ENCODE measurements at places on chromosomes 11 and 22. TPM values are rescaled to one million over a fixed set of nuclear protein-coding genes. Genes with fewer than 3 reads are reported as not detected.

GRCh38 chr11:28243581-28243980 is 135.4 kb downstream of the METTL15 start:
- no peak for DNase-seq

DNA sequence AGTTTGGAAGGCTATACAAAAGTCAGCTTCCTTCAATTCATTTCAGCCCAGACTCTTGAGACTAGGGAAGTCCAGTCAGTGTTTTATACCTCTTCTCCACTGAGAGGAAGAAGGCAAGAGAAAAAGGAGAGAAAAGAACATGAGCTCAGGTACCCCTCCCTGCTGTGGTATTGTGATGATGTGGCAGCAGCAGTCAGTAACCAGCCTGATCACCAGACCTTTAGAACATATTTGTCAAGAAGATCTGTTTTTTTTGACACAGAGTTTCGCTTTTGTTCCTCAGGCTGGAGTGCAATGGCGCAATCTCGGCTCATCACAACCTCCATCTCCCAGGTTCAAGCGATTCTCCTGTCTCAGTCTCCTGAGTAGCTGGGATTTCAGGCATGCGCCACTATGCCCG is 21.2 kb upstream of the RPS13 start:
- DNase-seq: no peak

RAG2 gene
- total RNA-seq: not detected

DNA sequence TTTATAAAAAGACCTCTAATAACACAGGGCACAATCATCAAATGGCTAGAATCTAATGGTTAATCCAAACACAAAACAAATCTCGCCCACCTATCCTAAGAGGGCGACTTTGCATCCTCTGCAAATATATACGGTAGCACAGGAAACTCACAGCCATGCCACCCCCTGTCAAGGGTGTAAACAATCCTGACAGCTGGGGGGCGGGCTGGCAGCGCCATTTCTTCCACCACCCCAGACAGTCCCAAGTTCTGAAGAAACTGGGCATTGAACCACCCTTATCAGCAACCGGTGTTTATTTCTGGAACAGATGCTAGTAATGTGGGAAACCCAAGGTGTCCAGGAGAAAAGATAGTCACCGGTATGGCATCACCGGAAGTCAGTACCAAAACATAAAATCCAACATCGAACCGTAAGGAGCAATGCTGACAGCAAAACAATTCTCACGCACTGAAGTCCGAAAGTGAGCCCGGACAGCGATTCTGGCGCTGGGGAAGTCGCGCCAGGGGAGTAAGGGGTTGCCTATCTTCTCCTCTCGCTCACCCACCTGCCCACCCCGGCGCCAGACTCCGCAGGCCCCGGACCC is 825 bp downstream of the FBXO3 start:
- peak; percentile 14 for DNase-seq

OPCML gene
- total RNA-seq: not detected

DNA sequence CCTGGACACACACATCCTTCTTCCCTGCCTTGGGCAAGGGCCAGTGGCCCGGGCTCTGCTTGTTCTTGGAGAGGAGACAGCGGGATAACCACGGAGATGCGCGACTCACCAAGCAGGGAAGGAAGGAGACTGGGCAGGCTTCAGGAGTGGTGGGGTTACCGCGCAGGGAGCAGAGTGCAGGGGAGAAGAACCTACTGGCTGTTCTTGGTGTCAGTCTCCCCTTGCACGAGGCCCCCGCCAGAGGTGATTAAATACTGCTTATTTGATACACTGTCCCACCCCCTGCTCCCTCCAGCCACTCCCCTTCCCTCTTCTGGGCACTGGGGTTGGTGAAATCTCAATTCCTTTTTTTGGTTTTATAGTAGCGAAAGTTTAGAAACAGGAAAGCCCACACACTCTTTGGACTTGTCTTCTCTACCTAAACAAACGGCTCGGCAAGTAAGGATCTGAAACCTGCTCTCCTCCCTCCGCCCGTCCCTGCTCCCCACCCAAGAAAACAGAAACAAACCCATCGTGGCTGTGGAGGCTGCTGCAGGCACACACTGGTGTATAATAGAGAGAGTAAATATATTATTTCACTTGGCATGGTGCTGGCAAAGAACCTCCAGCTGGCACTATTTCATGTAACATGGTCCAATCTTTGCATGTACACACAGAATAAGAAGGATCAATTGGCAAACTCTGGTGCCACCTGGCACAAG is 10.8 kb downstream of the LARGE2 start:
- peak; percentile 18 for DNase-seq

DNA sequence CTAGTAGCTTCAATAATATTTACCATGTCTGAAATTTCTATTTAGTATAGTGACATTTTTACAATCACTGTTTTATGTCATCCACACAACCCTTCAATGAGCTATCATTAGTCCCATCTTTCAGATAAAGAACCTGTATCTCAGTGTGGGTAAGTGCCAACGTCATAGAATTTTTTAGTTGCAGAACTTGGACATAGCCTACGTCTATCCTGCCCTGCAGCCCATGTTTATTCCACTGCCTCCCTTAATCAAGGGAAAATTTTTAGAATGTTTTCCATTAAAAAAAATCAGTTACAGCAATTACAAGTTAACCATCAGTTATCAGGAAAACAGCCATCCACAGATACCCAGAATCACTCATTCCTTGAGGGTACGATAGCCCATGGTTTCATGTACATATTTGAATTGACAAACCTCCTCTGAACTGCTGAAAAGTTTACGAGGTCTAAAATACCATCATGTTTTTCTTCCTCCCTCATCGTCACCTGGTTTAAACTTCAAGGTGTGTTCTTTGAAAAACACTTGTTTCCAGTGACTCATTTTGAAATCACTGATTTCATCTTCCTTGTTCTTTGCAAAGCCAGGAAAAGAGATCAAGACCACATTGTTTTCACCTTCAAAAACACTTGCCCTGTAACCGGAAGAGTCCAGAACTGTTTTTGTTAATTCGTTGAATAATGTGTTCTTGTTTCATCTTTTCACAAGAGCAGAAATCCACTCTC is 100.9 kb downstream of the FAM76B start:
- no peak for DNase-seq

MUC6 gene
- not detected for total RNA-seq

GRCh38 chr11:122754553-122755322 is 83.6 kb upstream of the CRTAM start:
- no peak for DNase-seq

PIWIL4 gene
- total RNA-seq: 0.73 TPM

DNA sequence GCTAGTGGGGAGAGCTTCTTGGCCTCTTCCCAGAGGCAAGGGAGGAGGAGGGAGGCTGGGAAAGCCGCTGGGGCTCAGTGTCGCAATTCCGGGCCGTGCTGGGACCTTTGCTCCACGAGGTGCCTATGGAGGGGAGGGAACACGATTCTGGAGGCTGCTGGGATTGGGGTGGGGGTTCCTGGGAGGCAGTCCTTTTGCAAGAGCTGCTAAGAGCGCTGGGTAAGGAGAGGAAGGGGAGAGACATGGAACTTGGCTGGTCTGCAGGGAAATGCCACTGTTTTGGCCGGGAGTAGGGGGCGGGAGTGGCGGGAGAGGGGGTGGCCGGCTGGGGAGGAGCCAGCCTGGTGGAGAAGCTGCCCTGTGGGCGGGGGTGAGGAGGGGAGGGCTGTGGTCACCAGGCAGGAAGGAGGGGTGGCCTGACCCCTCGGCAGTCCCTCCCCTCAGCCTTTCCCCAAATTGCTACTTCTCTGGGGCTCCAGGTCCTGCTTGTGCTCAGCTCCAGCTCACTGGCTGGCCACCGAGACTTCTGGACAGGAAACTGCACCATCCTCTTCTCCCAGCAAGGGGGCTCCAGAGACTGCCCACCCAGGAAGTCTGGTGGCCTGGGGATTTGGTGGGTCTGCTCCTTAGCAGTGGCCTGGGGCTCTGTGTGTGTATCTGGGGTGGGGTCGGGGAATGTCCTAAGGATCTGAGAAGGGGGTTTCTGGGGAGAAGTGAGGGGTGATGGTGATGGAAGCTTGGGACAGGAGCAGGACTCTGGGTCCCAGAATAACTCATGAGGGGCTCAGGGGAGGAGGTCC is at the start of gene NR1H3:
NR1H3 (plus strand) TSS at position 480 of the 800 bp plus-strand sequence. CDS start 1,221 bp downstream, outside the sequence.
- peak; percentile 56 for DNase-seq

DNA sequence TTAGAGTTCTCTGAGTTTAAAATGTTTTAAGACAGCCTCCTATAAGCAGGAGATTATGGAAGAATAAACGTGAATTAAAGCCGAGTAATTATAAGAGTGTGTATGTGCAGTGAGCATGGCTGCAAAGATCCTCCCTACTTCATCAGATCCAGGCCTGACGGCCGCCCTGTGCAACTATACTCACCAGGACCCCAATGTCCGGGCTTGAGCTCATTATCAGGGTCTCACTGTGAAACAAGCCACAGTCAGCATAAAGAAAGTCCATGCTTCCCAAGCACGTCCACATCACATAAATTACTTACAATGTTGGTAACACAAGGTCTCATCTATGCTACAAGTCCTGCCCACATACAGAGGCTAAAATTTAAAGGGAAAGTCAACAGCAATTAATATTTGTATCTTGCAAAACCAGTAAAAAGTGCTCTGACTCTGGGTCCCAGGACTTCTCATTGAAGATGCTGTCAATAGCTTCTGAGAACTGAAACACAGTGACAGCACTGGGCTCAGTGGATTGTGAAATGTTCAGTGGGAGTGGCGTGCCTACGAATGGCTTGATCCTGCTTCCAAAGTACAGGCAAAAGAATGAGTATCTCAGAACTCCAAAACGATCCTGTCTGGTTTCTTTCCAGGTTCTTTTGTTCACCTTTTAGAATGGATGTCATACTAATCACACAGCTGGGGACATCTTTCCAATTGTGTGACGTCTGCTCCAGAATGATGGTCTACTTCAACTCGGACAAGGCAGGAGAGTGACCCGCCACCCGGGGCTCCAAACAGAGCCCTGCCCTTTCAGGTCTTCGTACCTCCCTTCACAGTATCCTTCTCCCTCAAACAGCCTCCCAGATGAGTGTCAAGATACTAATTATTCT is 72.1 kb upstream of the ARFGAP3 start:
- DNase-seq: no peak

GRCh38 chr11:127226380-127226779 is 225.8 kb upstream of the KIRREL3 start:
- no peak for DNase-seq

Measured in myocyte (in vitro differentiated cells).